ENCODE measurements at places on chromosomes 3 and 15.

DNA sequence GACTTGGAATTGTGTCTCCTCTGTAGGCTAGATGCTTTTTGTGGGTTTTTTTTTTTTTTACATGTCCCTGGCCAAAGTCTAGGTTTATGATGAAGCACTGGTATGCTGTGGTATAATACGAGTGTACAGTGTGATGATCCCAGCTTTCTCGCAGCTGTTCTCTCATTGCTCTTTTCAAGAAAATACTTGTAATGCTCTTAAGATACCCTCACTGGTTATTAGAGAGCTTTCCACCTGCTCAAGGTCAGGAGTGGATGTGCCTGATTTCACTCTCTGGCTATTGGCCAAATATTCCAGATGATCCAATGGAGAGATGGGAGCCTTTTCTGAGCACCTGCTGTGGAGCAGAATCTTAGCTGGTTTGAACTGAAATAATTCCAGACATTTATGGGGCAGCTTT lies 215.1 kb downstream of the MYRIP start:
- DNase-seq, result no peak

DNA sequence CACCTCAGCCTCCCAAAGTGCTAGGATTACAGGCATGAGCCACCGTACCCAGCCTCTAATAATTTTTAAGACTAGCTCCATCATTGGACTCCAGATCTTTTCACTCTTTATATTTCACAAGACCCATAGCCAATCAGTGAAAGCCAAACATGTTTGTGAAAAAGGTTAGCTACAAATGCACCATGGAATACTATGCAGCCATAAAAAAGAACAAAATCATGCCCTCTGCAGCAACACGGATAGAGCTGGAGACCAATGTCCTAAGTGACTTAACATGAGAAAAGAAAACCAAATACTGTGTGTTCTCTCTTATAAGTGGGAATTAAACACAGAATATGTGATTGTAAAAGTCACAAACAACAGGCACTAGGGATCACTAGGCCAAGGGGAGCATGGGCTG lies 3.2 kb downstream of the SCAPER start:
- DNase-seq, result no peak

DNA sequence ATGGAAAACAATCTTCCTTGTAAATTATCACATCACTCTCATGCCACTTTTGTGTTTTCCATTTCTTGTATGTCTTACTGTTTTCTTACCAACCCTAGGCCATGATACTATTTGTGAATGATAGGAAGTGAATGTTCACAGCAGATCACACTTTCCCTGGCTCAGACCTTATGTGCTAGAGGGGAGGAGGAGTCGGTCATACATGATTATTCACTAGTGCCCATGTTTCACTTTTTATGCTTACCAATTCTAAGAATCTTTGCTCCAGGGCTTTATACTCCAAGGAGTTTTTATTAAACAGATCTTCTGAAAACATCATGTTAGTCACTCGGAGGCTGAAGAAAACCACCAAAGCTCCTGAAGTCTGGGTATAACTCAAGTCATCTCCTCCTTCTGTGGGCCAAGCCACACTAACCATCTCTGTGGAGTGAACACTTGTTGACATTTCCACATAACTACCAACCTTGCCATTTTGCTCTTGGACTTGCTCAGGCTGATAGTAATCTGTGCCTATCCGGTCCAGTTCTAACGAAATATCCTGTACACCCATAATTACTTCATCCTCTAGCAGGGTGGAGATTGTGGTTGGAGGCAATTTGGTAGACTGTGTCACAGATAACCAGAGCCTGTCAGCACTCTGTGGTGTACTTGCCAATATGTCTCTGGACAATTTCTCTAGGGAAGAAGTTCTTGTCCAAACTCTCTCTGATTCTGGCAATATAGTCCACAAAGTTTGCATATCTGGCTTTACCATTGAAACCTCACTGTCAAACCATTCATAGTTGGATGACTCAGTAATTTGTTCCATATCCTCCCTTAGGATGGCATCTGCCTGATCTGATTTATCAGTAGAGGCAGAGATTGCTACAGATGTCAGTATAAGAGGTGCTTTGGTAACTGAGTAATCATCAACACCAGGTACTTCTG lies 76.8 kb downstream of the IMPG2 start:
- DNase-seq, result no peak

- no peak for DNase-seq
Observed at GRCh38 chr15:26561896-26562295, 211.0 kb downstream of the GABRB3 start.

DNA sequence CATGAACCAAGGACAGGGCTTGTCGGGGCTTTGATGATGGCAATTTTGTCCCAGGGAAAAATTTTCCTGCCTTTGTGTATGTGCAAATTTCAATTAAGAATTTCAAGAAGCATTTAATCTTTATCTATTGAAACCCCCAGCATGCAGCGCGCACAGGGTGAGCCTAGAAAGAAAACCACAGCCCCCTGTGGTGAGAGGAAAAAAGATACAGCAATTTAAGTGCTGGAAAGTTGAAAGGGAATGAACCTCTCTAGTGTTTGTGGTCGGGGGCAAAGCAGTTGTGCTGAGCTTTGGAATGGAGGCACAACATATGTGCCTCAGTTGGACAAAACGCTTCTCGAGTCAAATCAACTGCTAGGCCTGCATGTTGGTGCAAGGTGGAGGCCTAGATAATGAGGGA lies 111.8 kb upstream of the C15orf61 start:
- no peak for DNase-seq

DNA sequence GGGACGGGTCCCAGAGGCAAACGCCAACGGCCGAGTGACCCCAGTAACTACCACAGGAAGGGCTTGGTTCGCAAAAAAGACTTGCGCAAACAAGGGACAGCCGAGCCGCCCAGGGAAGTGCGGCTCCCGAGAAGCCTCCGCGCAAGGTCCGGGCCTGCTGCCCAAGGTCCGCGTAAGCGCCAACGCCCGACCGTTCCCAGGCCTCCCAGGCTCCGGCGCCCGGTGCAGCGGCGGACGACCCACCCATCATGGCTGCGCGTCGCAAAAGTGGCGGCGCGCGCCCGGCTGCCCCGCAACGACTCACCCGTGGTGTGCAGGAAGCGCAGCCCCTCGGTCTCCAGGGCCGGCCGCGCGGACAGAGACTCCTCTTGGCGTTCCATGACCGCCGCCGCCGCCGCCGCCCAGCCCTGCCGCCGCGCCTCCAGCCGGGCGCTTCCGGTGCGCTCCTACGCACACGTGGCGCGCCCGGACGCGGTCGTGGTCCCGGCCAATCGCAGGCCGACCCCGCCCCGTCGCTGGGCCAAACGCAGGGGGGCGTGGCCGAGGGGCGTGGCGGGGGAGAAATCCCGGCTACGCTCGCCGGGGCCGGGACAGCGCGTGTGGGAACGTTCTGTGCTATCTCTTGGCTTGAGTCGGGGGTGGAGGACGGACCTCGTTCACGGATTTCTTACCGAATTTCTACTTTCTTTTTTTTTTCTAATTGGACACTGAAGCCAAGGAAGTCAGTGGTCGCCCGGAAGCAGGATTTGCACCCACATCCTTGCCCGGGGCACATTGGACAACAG lies at the start of gene SELENOS:
Gene SELENOS, minus strand, starts transcription at position 448 of the 785 bp plus-strand sequence. Its CDS starts 68 bp downstream, at position 380.
- peak; percentile 84 for DNase-seq

DNA sequence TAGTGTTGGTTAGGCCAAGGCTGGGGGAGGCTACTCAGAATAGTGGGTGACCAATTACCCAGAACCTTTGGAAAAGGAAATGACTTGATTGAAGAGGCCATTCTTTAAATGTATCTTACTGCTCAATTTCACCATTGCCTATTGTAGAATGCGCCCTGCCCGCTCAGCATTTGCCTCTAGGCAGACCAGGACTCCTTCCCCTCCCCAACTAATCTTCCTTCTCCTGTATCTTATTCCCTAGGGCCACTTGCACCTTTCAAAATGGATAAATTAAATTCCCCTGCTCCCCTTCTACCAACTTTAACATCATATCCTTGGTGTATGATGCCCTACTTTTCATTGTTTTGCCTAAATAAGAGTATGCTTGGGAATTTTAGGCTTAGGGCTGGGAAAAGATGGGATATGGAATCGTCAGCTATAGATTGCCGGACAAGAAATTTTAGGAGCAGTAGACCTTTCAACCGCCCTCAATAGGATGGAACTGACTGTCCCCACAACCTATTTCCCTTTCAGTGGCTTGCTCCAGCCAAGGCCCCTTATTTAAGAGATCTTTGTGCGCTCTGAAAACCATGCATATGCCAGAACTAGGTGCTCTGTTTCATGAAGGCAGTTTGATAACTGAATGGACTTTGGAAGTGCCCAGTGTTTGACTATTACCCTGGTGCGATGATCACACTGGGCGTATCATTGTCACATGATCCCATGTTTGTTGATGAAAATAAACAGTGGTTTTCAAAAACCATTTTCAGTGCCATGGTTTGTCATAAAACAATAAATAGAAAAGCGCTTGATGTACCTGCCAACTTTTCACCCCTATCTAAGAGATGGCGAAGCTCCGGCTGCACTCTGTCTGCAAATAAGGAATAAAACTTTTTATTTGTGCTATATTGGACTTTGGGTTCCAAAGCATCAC lies 74.3 kb upstream of the TSEN2 start:
- no peak for DNase-seq

GRCh38 chr3:64234571-64234970 lies 9.3 kb upstream of the PRICKLE2 start:
- DNase-seq, result no peak

GRCh38 chr15:101213570-101213969 lies 38.3 kb downstream of the CHSY1 start:
- DNase-seq, result no peak

DNA sequence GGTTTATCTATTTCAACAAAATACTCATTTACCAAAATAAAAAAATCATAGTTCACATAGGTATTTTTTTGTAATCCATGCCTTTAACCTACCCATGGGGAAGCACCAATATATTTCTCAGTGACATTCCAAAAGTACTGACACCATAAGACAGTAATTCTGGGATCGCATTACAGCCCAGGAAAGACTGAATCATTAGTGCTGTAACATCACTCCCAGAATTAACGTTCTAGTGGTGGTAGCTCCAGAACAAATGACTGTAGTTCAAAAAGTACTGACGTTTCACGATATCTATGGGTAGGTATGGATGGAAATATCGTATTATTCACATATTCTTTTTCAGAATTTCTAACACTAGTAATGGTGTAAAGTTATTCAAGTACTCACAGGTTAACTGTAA lies 54.3 kb upstream of the NEK10 start:
- no peak for DNase-seq

GRCh38 chr15:43241100-43241499 lies 20.3 kb upstream of the EPB42 start:
- no peak for DNase-seq

GRCh38 chr3:43175541-43175940 lies 69.7 kb upstream of the POMGNT2 start:
- DNase-seq, result no peak

- DNase-seq, result no peak
Observed at GRCh38 chr15:85116494-85116893, 134.8 kb downstream of the PDE8A start.

DNA sequence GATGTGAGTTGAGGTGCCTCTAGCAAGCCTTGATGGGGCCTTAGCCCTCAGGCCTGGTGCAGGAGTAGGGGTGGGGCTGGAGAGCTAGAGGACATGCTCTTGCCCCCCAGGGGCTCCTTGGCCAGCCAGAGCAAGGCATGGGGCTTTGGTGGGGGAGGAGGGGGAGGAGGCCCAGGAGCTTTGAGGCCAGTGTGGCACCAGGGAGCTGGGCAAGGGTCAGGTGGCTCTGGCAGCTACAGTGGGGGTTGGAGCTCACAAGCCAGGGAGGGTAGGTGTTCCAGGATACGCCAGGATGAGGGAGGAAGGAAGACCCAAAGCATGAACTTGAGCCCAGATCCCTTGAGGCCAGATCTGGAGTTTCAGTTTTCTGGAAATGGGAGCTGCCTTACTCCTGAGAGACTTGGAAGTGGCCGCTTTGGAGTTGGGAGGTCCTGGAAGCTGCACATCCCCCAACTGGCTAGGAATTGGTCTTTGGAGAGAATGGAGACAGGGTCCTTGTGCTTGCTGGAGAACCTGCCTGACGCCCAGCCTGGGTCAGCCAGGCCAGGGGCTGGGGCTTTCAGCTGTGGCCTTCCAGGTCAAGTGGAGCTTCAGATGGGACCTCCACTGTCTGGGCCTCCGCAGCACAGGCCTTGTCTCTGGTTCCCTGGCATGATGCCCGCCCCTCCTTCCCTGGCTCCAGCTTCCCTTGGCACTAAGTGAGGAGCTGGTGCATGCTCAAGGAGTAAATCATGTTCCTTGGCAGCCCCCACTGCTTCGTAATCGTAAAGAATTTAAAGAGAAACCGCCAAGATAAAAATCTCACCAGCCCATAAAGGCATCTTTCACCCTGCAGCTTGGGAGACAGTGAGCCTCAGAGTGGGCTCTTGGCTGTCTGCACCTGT lies 8.7 kb downstream of the SEMA3F start:
- DNase-seq, result no peak

GRCh38 chr3:26281284-26281985 lies 341.1 kb upstream of the LRRC3B start:
- no peak for DNase-seq

- DNase-seq, result no peak
Observed at GRCh38 chr3:136932523-136932922, 25.3 kb upstream of the IL20RB start.

GRCh38 chr3:55505776-55506175 lies 18.7 kb upstream of the WNT5A start:
- DNase-seq, result no peak

- no peak for DNase-seq
Observed at GRCh38 chr3:48688032-48688736, 2.5 kb upstream of the NCKIPSD start.

DNA sequence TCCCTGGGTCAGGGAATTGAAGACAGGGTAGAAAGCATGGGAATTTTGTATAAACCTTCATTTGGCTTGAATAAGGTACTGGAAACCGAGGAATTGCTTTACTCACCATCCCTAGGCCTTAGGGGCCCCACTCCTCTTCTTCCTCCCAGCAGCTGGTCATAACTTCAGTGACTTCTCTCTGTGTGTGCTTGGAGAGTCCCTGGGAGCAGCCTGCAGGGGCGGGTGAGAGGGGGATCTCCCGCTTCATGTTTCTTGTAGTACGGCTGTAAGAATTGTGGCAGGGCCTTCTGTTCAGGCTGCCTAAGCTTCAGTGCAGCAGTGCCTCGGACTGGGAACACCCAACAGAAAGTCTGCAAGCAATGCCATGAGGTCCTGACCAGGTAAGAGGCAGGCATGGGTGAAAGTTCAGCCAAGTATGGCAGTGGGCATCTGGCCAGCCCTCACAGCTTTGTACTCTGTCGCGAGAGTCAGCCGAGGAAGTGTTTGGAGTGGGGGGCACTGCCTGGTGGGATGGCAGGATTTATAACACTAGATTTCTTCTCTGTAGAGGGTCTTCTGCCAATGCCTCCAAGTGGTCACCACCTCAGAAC lies 1.7 kb upstream of the DNAJC17 start:
- no peak for DNase-seq

DNA sequence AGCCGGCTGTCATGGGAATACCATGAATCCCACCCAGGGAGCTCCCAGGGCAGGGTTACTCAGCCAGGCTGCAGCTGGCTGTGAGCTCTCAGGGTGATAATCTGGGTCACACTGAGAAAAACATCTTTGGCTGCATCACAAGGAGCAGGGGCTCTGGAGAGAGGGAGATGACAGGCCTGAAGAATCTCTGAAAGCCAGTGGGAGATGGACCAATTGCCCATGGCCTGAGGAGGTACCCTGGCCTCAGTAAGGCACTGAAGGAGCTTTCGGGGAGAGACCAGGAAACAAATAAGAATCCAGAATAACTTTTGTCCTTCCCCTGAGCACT lies 28.2 kb upstream of the GOLGA6C start:
- no peak for DNase-seq

- DNase-seq, result no peak
Observed at GRCh38 chr15:83610901-83611685, 42.8 kb upstream of the ADAMTSL3 start.

GRCh38 chr3:170745211-170745718 lies 124.7 kb downstream of the RPL22L1 start:
- DNase-seq, result peak; percentile 26

All from NCI-H460 (cell line).